Vagina (tissue), 2 donors: ENCODE measurements at places on chromosomes 13 and 19. TPM values are rescaled to one million over a fixed set of nuclear protein-coding genes. Genes with fewer than 3 reads are reported as not detected.

Gene ZNF235
- 5.9 TPM for total RNA-seq

DNA sequence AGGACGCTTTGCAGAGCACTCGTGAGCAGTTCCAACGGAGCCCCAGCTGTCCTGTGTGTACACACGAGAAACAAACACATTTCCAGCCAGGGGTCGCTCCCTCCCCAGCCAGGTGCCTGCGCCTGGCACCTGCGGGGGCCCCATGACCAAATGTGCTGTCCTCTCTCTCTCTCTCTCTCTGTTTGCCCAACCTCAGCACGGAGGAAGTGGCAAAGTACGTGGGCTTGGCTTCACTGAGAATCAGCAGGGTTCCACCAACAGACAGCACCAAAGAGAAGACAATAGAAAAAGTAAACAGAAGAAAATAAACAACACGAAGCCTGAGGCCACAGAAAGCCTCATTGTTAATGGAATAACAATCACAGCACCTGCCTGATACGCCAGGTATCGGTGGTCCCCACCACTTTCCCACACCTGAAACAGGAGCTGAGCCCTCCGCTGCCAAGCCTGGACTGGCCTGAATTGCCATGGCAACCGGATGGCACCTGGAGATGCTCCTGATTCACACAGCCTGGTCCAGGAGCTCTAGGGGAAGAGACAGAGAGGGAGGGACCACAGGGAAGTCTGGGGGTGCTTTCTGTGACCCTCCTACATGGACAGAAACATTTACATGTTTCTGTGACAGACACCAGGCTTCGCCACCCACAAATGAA, 103.9 kb upstream of the CACNA1A start:
- DNase-seq, result no peak
- H3K4me3 ChIP-seq, result no peak overlapping the region
- H3K36me3 ChIP-seq, result no peaks in the 10 kb centered on the region
- H3K27me3 ChIP-seq, result no peaks in the 10 kb centered on the region

GRCh38 chr19:50703915-50704796, 15.4 kb downstream of the SHANK1 start:
- DNase-seq, result no peak
- no peak overlapping the region for H3K27ac ChIP-seq
- no peaks in the 10 kb centered on the region for H3K27me3 ChIP-seq
- no peaks in the 10 kb centered on the region for H3K4me1 ChIP-seq

DNA sequence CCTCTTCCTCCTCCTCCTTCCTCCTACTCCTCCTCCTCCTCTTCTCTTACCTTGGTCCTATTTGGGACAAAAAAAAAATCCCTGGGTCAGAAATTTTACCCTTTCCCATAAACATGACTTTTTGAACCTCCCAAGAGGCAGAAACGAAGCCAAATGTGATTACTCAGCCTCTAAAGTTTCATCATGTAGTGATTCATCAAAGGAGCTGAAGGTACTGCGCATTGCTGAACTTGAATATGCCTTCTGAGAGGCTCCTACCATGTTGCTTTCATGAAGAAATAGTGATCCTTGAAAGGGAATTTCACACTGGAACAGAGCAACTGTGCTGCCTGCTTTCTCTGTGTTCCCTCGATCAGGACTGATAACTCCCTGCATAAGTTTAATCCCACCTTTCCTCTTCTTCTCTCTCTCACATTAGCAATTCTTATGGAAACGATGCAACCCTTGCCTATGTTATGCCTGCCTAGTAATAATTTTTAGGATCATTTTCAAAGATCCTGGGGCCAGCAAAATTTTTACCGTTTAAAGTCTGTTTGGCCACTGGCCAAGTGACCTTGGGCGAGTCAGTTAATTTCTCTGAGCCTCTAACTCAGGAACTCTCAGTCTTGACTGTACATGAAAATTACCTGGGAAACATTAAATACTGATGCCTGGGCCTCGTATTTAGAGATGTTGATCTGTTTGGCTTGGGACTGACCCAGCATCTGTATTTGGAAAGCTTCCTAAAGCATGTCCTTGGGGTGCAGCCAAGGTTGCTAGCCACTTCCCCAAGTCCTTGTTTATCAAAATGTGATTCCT, 149.5 kb downstream of the DCT start:
- H3K27me3 ChIP-seq, result no peaks in the 10 kb centered on the region
- peak overlapping the region; percentile 31 for H3K27ac ChIP-seq
- no peaks in the 10 kb centered on the region for H3K36me3 ChIP-seq
- peak; percentile 64 for DNase-seq

Gene TPT1
- 3,952 TPM for total RNA-seq

GRCh38 chr19:55402509-55402908, 5.1 kb downstream of the UBE2S start:
- no peaks in the 10 kb centered on the region for H3K27me3 ChIP-seq
- no peak overlapping the region for H3K4me3 ChIP-seq
- H3K36me3 ChIP-seq, result peaks cover 48% of the 10 kb centered on the region
- H3K27ac ChIP-seq, result no peak overlapping the region

DNA sequence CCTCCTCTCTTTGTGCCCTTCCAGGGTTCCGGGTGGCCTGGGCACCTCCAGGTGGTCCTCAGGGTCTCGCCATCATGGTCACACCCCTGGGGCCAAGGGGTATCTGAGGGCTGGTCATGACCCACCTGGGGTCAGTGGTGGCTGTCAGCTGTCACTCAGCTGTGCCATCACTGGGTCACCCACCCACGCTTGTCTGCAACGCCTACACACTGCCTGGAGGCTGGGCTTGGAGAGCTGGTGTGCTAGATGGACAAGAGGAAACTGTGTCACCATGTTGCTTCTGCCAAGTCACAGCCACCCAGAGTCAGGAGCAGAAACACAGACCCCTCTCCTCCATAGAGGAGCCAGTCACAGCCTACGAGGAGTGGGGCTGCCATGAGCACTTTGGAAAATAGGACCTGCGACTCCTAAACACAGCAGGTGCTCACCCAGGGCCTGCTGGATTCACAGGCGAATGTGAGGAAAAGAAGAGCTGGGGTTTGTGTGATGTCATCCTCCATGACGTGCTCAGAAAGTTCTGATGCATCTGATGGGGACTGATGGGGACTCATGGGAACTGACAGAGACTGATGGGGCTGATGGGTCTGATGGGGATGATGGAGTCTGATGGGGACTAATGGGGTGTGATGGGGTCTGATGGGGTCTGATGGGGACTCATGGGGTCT, 10.7 kb upstream of the GRTP1 start:
- no peaks in the 10 kb centered on the region for H3K36me3 ChIP-seq
- H3K4me3 ChIP-seq, result no peak overlapping the region
- no peak overlapping the region for H3K27ac ChIP-seq

Gene CBARP
- 3.9 TPM for total RNA-seq

GRCh38 chr19:27894906-27895754, 1317.8 kb downstream of the UQCRFS1 start:
- DNase-seq, result no peak
- no peaks in the 10 kb centered on the region for H3K4me1 ChIP-seq
- H3K27ac ChIP-seq, result no peak overlapping the region
- H3K4me3 ChIP-seq, result no peak overlapping the region

DNA sequence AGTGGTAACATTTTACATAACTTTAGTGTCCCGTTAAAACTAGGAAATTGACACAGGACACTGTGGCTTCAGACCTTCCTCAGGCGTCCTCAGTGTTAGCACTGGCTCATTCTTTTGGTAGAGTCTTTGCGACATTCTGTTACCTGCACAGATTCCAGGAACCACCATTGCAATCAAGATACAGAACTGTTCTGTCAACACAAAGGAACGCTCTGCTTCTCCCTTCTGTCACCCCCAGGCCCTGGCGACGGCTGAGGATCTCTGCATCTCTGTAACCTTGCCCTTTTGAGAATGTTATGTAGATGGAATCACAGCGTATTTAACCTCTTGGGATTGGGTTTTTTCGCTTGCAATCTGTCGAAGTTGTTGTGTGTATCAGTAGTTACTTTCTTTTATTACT, 22.6 kb downstream of the KDM4B start:
- DNase-seq, result no peak
- H3K4me1 ChIP-seq, result peaks cover 43% of the 10 kb centered on the region
- no peaks in the 10 kb centered on the region for H3K27me3 ChIP-seq
- no peak overlapping the region for H3K27ac ChIP-seq
- H3K36me3 ChIP-seq, result peaks cover 2% of the 10 kb centered on the region

DNA sequence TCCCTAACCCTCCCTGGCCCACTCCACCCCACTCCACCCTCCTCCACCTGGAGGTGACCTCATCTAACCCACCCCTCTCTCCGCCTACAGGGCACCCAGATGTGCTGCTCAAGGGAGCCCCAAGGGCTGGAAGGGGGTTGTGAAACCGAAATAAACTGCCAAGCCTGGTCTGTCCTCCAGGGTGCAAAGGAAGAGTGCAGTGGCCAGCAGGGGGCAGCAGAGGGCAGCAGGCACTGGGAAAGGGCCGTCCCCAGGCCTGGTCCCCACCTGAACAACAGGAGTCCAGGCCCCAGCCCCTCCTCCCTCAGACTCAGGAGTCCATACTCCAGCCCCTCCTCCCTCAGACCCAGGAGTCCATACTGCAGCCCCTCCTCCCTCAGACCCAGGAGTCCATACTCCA, 8.4 kb upstream of the BCAM start:
- H3K36me3 ChIP-seq, result no peaks in the 10 kb centered on the region
- H3K4me3 ChIP-seq, result no peak overlapping the region
- H3K27me3 ChIP-seq, result no peaks in the 10 kb centered on the region

Gene KLK12
- 4.2 TPM for total RNA-seq

- H3K36me3 ChIP-seq, result no peaks in the 10 kb centered on the region
- H3K4me3 ChIP-seq, result no peak overlapping the region
- H3K27ac ChIP-seq, result peak overlapping the region; percentile 96
- H3K4me1 ChIP-seq, result peaks cover 33% of the 10 kb centered on the region
- DNase-seq, result no peak
- no peaks in the 10 kb centered on the region for H3K27me3 ChIP-seq
Measured at GRCh38 chr19:55495646-55496349, 7.6 kb downstream of the SSC5D start.

Gene SBK3
- total RNA-seq, result not detected

DNA sequence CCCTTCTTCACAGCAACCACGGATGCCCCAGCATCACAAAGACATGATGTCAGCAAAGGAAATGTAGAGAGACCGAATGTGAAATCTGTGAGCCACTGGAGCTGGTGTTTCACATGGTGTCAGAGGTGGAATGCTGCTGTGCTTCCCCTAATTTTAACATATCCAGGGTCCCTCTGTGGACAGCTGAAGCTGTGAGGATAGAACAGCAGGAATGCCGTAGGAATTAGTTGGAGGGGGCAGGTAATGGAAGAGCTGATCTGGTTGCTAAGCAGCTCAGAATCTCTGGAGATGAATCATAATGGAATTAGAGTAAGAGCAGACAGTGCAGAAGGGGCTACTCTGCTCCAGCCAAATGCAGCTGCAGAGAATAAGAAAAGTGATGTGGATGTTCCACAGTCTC, 68.9 kb upstream of the ZNF835 start:
- H3K36me3 ChIP-seq, result no peaks in the 10 kb centered on the region
- H3K27me3 ChIP-seq, result no peaks in the 10 kb centered on the region
- DNase-seq, result no peak

GRCh38 chr13:75145927-75146326, 336.0 kb downstream of the TBC1D4 start:
- DNase-seq, result no peak
- H3K27me3 ChIP-seq, result no peaks in the 10 kb centered on the region
- no peak overlapping the region for H3K4me3 ChIP-seq
- H3K4me1 ChIP-seq, result peaks cover 7% of the 10 kb centered on the region

Gene KISS1R
- total RNA-seq, result not detected

DNA sequence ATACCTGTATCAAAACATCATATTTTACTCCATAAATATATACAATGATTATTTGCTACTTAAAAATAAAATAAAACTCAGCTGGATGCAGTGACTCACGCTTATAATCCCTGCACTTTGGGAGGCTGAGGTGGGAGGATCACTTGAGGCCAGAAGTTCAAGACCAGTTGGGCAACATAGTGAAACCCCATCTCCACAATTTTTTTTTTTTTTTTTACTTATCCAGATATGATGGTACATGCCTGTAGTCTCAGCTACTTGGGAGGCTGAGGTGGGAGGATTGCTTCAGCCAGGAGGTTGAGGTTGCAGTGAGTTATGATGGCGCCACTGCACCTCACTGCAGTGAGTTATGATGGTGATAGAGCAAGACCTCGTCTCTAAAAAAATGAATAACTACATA, 22.4 kb downstream of the POU2F2 start:
- H3K27me3 ChIP-seq, result no peaks in the 10 kb centered on the region
- no peaks in the 10 kb centered on the region for H3K36me3 ChIP-seq
- no peak overlapping the region for H3K27ac ChIP-seq
